ENCODE measurements at places on chromosomes 11 and 22.
A peak's percentile ranks its signal among the peaks of the same experiment; 100 is the strongest.

- no peak for DNase-seq
Measured at GRCh38 chr11:44852159-44852747, 98.4 kb downstream of the TP53I11 start.

DNA sequence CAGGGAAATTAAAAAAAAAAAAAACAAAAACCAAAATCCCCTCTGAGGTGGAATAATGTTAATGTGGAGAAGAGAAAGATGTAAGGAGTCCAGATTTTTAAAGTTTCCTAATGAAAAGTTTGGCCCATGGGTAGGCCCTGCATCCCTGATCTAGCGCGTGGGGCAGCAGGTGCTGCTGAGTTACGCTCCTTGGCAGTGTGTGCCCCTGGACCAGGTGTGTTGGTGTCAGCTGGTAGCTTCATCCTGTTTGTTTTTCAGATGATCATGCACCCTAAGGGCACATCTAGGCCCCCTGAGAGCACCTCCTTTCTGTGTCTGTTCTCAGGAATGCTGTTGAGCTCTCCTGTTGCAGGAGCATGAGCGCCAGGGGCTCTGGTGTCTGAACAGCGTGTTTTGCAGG, 6.7 kb downstream of the DGCR8 start:
- no peak for DNase-seq

GRCh38 chr11:20363149-20363499, 390 bp upstream of the HTATIP2 start:
- no peak for DNase-seq

- no peak for DNase-seq
Measured at GRCh38 chr11:35373284-35373933, 45.9 kb downstream of the SLC1A2 start.

DNA sequence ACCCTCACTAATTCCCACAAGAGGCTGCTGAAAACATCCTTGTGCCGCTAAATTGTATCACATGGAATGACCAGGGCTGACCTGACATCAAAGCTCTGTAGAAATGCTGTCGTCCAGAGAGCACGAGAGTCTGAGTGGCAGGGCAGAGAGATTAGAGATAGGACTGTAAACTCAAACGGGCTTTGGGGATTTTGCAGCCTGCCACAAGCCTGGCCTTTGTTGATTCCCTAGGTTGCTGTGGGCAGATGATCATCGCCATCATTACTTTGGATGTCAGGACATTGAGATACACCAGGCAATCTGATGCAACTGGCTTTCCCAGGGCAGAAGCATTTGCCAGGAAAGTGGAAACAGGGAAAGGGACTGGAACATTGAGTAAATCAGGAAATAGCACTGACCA, 131.6 kb downstream of the ETS1 start:
- DNase-seq: no peak

GRCh38 chr22:45638834-45639746, 32.5 kb upstream of the ATXN10 start:
- DNase-seq: no peak

- no peak for DNase-seq
Measured at GRCh38 chr11:45158891-45159605, 12.6 kb downstream of the PRDM11 start.

DNA sequence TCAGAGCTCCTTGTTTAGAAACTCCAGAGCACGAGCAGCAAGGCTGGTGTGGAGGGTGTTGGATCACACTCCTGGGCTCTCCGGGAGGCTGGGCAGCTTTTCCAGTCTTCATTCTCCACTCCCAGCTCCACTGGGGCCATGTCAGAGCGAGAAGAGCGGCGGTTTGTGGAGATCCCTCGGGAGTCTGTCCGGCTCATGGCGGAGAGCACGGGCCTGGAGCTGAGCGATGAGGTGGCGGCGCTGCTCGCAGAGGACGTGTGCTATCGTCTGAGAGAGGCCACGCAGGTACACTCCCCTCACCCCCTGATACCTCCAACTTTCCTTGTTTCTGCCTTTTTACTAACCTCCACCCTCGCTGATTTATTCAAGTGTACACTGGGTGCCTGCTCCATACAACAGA, 4.5 kb downstream of the TAF6L start:
- DNase-seq: no peak

GRCh38 chr11:133337951-133338418, 194.3 kb downstream of the OPCML start:
- no peak for DNase-seq

DNA sequence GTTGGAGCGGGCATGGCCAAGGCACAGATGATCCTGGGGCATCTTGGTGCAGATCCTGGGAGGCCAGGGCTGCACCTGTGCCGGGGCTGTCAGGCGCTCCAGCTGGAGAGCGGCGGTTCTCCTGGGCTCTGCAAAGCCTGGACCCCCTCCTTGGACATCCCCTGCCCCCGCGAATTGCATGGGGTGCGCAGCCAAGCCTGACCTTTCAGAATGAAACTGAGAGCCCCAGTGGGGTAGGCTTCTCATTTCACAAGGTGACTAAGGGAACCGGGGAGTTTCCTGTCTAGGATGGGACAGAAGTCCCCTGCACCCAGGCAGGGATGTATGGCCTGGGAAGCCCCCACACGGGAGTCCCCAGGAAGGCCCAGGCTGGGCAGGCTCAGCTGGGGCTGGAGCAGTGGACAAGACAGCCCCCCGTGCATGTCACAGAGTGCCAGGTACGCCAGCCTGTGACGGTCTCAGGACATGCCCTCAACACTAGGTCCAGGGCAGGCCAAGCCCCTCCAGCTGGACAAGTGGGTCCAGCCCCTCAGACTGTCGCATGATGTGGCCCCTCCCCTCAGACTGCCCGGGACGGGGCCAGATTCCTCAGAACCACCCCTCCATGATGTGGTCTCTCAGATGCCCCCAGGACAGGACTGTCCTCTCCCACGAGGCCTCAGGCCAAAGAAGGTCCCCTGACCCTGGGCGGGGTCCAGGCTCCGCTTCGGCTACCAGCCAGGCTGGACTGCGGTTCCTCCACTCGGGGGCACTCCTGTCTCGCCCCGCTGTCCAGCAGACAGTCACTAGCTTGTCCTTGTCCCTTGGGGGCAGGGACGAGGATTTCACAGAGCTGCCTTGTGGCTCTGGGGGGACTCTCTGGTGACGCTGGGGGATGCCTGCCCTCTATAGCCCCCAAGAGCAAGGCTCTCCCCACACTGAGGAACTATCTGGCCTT, 2.3 kb downstream of the LSP1 start:
- no peak for DNase-seq

- DNase-seq: no peak
Measured at GRCh38 chr11:116702772-116703385, 69.9 kb downstream of the BUD13 start.

- DNase-seq: no peak
Measured at GRCh38 chr11:2510626-2511402, 66.0 kb downstream of the KCNQ1 start.

DNA sequence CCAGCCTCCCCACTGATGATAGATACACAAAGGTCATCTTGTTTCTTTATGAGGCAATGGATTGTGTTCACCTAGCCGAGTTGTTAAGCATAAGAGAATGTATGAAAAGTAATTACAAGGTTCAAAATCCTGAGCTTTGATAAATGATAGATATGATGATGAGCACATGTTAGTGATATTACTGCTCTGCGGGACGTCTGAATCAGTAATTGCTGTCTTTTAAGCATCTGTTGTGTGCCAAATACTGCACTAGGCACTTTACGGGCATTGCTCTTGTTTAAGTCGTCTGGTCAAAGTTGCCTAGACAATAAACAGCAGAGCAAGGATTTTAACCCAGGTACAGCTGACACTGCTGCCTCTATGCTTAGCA, 559 bp upstream of the RNF141 start:
- DNase-seq: no peak

DNA sequence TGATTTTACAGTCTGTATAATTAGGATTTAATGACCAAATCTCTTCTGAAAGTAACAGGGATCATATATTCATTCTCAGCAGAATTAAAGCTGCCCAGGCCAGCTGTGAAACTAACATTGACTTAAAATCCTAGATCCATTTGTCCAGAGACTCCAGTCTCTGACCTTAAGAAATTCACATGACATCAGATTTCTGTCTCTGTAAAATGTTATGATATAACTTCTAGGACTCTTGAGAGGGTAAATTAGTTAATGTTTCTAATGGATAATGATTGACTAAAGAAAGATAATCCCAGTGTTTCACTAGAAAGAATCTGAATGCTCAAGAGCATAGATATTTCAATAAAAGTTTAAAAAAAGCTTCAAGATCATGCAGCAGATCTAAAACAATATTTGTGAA, 6.3 kb downstream of the NOX4 start:
- no peak for DNase-seq

- peak; percentile 38 for DNase-seq
Measured at GRCh38 chr11:68946416-68947090, 34.2 kb downstream of the MRGPRD start.

DNA sequence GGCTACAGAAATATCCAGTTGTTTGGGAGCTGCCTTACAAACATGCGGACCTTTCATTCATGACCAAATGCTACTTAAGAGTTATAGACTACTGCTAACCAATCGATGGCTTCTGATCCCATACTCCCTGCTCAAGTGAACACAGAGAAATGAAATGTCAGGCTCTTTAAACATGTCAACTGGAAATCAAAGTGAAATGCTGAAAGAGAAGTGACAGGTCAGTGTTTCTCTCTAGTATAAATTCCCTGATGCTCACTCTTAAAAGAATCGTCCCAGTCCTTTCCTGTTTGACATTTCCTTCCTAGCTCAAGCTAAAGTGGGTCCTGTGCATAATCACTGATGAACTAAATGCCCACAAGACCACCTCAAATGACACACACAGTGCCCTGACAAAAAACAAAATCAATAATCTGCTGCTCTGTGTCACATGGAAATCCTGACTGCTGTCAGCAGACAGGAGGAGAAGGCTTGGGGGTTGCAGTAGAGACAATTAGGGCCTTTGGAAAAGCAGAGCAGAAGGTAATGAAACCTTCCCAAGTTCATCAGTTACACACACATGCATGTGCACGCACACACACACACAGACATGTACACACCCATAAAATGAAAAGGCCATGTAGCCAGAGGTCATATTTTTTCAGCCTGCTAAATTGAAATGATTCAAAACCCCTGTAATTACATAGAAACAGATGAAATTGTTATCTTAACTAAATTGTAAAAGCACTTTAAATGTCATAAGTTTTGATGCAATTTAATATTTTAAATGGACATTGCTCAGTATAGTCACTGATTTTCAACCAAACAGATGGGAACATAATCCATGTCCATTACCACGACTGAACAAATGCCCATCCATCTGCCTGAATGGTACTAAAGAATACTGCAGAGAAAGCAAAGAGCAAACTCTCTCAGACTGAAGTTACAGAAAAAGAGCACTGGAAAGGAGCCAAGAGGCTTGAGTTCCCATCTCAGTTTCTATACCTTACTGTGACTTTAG, 330.7 kb downstream of the TTC28 start:
- DNase-seq: no peak

GRCh38 chr11:44306052-44306917, 3.7 kb downstream of the ALX4 start:
- no peak for DNase-seq

DNA sequence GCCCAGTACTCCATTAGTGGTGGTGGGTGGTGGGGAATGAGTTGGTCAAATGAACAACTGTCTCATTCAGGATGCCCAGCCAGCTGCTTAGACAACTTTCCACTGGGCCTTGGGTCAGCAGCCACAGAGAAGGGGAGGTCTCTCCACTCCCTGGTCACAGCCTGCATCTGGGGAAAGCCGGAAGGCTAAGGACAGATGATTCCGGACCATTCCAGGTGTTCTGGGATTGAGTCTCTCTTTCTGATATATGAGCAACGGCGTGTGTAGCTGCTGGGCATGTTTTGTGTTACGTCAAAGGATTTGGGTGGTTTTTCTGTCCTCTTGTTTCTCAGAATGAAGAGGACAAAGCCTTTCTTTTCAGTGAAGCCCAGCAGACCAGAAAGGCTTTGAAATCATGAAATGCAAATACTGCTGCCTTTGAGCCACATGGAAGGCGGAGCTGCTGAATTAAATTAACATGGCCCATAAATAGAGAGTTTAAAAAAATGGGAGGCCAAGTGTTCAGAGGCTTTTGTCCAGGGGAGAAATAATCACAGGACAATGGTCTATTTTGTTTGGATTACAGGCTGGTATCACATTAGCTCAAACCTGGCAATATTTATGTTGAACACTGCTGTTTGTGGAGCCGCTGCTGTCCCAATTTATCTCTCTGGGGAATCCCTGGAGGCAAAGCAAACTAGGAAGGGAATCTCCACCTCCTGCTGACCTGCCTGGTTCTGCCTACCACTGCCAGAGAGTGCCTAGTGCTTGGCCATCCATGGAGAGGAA, 234.4 kb upstream of the E2F8 start:
- DNase-seq: no peak

- no peak for DNase-seq
Measured at GRCh38 chr11:111406589-111406988, 27.5 kb upstream of the POU2AF1 start.

- no peak for DNase-seq
Measured at GRCh38 chr11:116929414-116930090, 92.1 kb upstream of the APOA1 start.

DNA sequence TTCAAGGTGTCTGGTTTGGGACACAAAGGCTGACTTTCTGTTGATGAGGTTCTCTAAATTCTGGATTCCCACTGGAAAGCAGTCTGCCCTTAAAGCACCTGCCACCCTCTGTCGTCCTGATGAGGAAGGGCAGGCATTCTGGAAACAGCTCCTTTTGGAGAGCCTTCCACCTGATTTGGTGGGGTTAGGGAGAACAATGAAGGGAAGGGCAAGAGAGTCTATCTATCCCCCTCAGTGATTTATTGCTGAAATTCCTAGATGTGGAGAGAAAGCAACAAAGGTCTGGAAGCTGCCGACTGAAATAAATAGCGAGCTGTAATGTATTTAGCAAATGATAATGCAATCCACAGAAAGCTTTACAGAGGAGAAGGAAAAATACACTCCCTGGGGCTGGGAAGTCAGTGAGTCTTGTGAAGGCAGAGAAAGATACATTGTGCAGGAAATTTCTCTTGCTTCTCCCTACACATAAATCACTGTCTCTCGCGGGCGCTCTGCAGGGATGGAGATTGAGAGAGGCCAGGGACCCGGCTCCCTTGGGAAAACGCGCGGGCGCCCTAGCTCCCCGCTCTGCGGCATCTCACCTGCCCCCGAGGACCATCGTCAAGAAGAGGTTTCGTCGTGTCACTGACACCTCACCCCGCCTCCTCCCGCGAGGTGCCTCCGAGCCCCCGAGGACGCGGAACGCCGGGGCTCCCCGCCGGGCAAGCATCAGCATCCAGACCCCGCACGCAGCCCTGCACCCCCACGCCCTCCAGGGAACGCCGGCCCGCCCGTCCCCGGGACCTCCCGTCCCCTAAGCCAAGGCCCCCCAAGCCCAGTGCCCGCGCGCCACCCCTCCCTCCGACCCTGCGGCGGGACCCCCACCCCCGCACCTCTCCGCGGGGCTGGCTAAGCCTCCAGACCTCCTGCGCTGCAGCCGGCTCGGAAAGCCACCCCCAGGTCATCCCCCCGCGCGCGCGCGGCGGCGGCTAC, 673 bp downstream of the CDON start:
- DNase-seq: no peak

GRCh38 chr11:58900479-58901420, 38.5 kb upstream of the GLYATL1 start:
- DNase-seq: peak; percentile 73
